ENCODE measurements at places on chromosomes 13 and 19.

GRCh38 chr19:47243364-47243775, 12.4 kb upstream of the BBC3 start:
- no peak for DNase-seq

DNA sequence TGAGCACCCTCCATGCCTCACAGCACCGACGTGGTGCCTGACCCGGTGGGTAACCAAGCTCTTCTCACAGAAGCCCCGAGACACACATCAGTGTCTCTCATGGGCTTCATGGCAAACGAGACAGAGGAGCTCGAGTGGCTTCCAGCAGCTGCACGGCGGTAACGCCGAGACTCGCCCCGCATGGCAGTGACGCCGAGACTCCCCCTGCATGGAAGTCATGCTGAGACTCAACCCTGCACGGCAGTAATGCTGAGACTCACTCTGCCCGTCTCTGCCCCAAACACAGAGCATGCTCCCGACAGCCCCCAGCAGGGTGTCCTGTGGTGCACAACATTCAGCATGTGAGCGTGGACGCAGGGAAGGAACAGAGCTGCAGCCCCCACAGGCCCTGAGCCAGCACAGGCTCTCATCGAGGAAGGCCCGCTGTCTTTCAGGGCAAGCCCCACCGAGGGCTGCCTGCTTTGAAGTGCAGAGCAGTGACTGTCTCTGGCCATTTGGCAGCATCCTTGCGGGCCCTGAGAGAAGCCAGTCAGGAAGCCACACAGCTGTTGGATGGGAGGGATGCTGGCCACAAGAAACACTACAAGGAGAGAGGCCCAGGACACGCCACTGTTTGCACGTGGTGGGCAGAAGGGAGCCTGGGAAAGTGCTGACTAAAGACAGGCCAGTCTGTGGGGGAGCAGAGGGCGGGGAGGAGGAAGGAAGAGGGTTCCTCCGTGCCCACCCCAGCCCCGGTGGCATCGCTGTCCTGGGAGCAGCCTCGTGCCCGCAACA, 9.5 kb downstream of the GAS6 start:
- DNase-seq, result no peak

DNA sequence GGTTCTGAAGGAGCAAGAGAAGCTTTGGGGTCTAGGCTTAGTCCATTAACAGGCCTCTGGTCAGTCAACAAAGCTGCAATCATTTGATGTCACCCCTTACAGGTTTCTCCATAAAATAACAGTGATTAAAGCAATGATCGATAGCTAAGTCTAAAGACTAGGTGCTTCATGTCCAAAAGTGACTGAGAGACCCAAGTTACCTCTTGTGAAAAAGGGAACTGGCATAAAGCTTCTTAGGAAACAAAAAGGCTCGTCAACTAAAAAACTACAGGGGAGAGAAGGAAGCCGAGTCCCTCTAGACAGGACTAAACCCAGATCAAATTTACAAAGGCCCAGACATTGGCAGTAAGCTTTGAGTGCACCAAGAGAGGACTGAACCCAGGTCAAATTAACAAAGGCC, 2.2 kb downstream of the DCUN1D2 start:
- no peak for DNase-seq

- no peak for DNase-seq
These were observed 21.6 kb downstream of the SERPINE3 start for GRCh38 chr13:51361106-51361505.

- no peak for DNase-seq
These were observed 205.3 kb downstream of the RAP2A start for GRCh38 chr13:97639236-97639635.

GRCh38 chr13:22693691-22694090, 487.1 kb upstream of the SGCG start:
- no peak for DNase-seq
